ENCODE measurements at places on chromosomes 3 and 15. TPM values are rescaled to one million over a fixed set of nuclear protein-coding genes. Genes with fewer than 3 reads are reported as not detected.

Gene DET1
- 8.7 TPM for total RNA-seq

Gene TMC3
- total RNA-seq = not detected

Gene SAMD7
- total RNA-seq = not detected

Gene DPPA2
- total RNA-seq = not detected

Gene NSUN3
- total RNA-seq = 10.2 TPM

Gene GOLGA8G
- not detected for total RNA-seq

Gene UQCRC1
- 282 TPM for total RNA-seq

Gene RTP3
- not detected for total RNA-seq
